ENCODE measurements at places on chromosomes 11 and 22. TPM values are rescaled to one million over a fixed set of nuclear protein-coding genes. Genes with fewer than 3 reads are reported as not detected.

Gene GLYATL1
- total RNA-seq, result 2.7 TPM

Gene ZP1
- not detected for total RNA-seq

Gene ACR
- total RNA-seq, result not detected

Gene WT1
- not detected for total RNA-seq

Gene GUCY1A2
- total RNA-seq, result 4.0 TPM

Gene NCF4
- total RNA-seq, result not detected

Gene CDPF1
- 11.7 TPM for total RNA-seq

Gene CDKN1C
- 80.0 TPM for total RNA-seq

Gene BCO2
- total RNA-seq, result 1.5 TPM

Gene CARD18
- not detected for total RNA-seq

Gene PATE4
- total RNA-seq, result not detected

Gene GAL3ST1
- total RNA-seq, result 8.8 TPM

Gene SNX32
- 1.9 TPM for total RNA-seq

Gene CCT8L2
- not detected for total RNA-seq

Gene UBQLN3
- total RNA-seq, result not detected

Gene SMIM35
- total RNA-seq, result not detected

Gene RFPL3
- total RNA-seq, result not detected

Gene CSNK2A3
- total RNA-seq, result 0.82 TPM

Gene SLC43A3
- 53.7 TPM for total RNA-seq
